LHCN-M2 (cell line): ENCODE measurements at places on chromosomes 13 and 19. TPM values are rescaled to one million over a fixed set of nuclear protein-coding genes. Genes with fewer than 3 reads are reported as not detected.

The SIGLEC6 gene
- total RNA-seq: not detected in 2 replicates

The CCNE1 gene
- total RNA-seq: 17.1 and 19.4 TPM in 2 replicates

The ZNF99 gene
- total RNA-seq: under 0.01 TPM in 1 of 2 replicates, not detected in the other

The CEACAM8 gene
- not detected in 2 replicates for total RNA-seq

The ADAMTS10 gene
- 0.06 and 0.46 TPM in 2 replicates for total RNA-seq

The GRIK5 gene
- 0.06 TPM in 2 replicates for total RNA-seq

The CPAMD8 gene
- total RNA-seq: 0.11 TPM in 1 of 2 replicates, not detected in the other

The MISP3 gene
- 0.19 and 0.34 TPM in 2 replicates for total RNA-seq
